ENCODE measurements at places on chromosomes 4 and X. TPM values are rescaled to one million over a fixed set of nuclear protein-coding genes. Genes with fewer than 3 reads are reported as not detected.

Gene MECP2
- total RNA-seq: 47.6 TPM

Gene CWH43
- total RNA-seq: not detected

Gene DMRTC1
- not detected for total RNA-seq

Gene RHOH
- 0.18 TPM for total RNA-seq

Gene PRDM5
- total RNA-seq: 29.8 TPM

Gene SOWAHB
- total RNA-seq: 2.5 TPM

Gene CXCL5
- not detected for total RNA-seq

Gene FAM9A
- not detected for total RNA-seq

Gene GLRA2
- total RNA-seq: 44.4 TPM

Gene SHROOM4
- total RNA-seq: 3.7 TPM

Gene SOX3
- total RNA-seq: 1.5 TPM

Gene TMPRSS11D
- total RNA-seq: not detected

Gene PCDH10
- 29.9 TPM for total RNA-seq

Gene CXCR3
- total RNA-seq: not detected

Gene ADAD1
- not detected for total RNA-seq

Gene POLN
- total RNA-seq: 4.5 TPM

Gene GAGE13
- total RNA-seq: not detected

Gene ESX1
- total RNA-seq: not detected
